Activated naive CD4-positive, alpha-beta T cell treated with Interleukin-2 at 50 U/mL for 16 hours (primary cell): ENCODE measurements at places on chromosomes 4 and X.

GRCh38 chrX:49972328-49972860 lies 50.0 kb downstream of the CLCN5 start:
- DNase-seq: no peak

GRCh38 chr4:15164571-15164970 lies 162.3 kb downstream of the CPEB2 start:
- no peak for DNase-seq

DNA sequence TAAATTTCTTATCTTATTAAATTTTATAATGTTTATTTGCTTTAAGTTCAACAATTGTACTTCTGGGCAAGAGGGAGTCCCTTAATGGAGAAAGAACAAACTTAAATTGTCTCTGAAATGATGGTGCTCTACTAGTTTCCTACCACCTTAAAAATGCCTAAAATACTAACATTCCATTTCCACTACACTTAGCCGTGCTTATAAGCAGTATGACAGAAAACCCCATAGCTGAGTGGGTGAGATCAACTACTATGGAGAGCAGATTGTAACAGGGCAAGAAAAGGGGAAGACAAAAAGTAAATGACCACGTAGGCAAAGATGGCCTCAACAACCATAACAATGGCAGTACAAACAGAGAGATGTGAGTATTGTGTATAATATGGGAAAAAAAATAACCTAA lies 35.0 kb downstream of the RFC1 start:
- no peak for DNase-seq

DNA sequence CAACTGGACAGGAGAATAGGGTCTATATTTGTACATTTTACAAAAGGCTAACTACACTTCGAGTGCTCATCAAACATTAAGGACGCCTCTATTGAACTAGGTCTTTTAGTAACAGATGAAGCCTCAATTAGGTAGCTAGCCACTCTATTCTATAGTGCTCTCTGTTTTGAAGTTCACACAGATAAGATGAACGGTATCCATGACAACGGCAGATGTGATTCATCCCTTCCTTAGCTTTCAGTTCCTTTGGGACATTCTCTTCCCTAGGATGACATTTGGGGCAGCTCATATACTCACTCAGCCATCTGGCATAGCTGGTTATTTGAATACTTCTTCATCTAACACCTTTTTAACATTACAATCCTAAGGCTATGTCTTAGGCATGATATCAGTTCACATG lies 62.4 kb upstream of the WDFY3 start:
- no peak for DNase-seq

DNA sequence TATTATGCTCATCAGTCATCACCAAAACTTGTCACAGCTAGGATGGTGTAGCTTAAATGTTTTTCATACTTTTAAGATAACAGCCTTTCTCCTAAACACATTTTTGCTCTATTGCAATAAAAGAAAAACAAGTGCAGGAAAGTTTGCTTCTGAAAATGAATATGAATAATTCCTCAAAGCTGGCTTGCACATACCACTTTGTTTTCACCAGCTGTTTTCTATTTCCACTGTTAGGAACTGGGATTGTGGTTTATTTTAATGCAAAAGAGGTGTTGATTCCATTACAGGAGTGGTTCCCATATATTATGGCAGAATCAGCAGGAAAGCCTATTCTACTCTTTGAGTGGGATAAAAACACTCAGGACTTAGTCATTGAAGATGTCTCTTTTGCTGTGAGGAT lies 145.9 kb downstream of the PPA2 start:
- DNase-seq: no peak

GRCh38 chrX:68084765-68085164 lies 348.5 kb downstream of the OPHN1 start:
- no peak for DNase-seq

DNA sequence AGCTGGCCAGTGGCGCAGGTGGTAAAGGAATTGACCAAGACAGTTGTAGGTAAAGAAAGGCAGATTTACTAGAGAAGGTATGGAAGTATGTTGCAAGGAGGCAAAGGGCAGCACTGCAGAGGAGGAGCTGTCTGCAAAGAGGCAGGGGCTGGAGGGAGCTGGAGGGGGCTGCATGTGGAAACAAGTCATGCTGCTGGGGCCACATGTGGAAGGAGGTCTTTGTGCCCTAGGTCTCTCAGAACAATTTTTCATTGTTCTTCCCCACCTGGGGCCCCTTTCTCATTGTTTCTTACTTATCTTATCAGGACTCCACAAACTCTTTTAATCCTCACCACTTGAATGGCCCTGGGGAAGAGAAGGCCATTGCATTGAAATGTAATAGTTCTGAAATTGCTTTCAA lies 144.8 kb upstream of the PLAC1 start:
- DNase-seq: no peak

DNA sequence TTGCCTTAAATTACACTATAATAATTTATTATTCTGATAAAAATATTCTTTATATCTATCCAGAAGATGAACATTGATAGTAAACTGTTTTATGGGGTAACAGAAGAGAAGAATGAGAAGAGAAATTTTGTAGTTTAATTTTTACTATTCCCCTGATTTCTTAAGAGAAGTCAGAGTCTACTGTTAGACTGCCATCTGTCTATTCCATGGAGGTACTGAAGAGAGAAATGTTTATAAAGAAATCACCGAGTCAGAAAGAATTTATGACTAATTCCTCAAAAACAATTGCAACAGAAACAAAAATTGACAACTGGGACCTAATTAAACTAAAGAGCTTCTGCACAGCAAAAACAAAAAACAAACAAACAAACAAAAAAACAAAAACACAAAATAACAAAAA lies 149.9 kb downstream of the FGF16 start:
- DNase-seq: no peak

DNA sequence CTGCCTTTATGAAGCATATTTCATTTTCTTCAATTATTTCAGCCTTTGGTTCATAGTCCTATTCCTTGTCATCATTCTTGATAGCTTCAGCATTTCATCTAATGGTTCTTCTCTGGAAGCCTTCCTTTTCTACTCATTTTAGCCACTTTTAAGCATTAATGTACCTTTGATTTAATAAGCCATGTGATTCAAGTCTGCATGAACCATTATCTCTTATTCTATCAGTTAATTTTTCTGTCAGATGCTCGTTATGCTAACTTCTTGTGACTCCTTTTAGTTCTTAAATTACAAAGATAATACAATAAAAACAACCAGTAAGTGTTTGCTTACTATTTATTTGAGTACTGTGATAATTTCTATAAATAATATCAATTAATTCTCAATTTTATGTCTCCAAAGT lies 210.1 kb upstream of the MAB21L2 start:
- no peak for DNase-seq

GRCh38 chrX:152637649-152638442 lies at the start of gene GABRQ:
Gene GABRQ, plus strand, starts transcription at chrX:152637895. Its CDS starts 308 bp downstream, at chrX:152638203.
- DNase-seq: no peak

- DNase-seq: no peak
These were observed 23.7 kb upstream of the UNC5C start for GRCh38 chr4:95572304-95572991.

DNA sequence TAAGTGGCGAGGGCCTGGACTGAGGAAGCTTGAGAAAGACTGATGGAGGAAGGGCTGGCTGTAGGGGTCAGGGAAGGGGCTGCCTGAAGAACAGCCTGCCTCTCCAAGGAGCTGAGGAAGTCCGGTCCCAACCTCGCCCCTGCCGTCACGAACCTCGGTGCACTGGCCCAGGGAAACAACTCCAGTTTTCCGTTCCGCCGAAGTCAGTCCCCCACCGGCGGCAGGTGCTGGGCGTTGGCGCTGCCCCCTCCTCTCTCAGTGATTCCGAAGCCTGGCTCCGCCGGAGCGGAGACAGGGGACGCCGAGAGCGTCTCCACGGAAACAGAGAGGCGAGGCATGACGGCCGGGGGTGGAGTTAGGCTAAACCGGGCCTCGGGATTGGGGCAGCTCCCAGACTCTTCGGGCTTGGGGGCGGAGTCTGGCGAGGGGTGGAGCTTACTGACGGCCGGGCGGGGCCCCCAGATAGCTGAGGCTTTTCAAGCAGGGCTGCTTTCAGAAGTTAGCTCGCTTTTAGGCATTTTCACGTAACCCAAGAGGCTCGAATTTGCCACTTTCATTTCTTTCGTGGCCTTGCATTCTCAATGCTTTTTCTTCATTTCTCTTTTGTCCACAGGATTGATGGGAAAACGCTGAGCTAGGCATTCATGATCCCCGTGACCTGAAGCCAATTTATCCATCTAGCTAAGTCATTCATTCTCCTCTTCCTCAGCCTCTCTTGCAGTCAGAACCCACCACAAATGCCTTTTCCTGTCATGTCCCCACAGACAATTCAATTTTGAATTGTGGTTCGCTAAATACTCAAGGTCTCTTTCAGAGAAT lies at the start of gene TTC29:
TSS of gene TTC29 (minus strand) at position 309 of the 819 bp plus-strand sequence. CDS start 5,969 bp downstream, outside the sequence.
- DNase-seq: peak; percentile 89

DNA sequence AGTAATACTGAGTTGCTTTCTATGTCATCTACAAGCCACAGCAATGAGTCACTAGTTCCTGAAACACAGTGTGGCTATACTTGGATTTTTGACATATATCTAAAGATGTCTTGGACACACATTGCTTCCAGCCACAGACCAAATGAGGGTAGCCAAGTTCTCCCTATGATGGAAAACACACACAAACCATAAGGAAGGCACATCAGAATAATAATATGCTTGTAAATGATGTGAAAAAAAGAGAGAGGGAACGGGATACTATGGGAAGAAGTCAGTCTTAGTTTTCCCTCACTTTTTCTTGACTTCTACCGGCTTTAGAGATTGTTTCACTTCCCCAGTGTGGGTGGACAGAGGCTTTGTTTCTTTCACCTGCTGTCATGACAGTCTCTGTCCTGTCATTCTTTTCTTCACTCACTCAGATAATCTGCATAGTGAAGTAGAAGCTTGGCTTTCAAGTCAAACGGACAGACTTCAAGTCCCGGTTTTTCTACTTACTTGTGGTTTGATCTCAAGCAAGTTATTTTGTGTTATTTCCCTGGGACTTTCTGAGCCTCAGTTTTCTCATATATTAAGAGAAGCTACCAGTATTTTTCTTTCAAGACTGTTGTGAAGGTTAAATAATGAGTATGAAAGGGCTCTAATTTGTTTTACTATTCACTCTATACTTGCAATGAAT lies 34.7 kb downstream of the P2RY10 start:
- peak; percentile 3 for DNase-seq

DNA sequence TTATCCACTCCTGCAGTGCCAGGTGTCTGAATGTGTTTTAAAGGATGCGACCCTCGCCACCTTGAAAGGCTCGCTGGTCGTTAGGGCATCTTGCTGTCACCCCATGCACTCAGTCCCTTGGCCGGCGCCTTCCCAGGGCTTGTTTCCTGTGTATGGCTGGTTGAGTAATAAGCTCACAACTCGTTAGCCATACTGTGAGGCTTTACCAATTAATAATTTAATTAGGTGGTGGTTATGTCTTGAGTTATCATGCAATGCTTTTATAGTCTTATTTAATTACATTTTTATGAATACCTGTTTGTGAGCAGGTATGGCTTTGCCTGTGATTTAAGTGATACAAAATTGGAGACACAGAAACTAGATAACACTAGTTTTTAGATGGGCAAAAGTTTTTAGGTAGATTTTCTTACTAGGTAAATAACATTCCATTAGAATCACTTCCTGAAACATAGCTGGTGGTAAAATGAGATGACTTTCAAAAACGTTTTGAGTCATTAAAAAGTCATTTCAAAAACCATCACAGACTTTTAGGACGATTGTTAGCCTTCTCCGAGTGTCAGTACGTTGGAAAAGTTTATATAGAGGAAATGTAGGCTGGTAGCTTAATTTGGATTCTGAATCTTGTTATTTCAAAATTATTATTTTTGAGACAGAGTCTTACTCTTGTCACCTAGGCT lies 18.2 kb downstream of the PTTG2 start:
- peak; percentile 28 for DNase-seq

DNA sequence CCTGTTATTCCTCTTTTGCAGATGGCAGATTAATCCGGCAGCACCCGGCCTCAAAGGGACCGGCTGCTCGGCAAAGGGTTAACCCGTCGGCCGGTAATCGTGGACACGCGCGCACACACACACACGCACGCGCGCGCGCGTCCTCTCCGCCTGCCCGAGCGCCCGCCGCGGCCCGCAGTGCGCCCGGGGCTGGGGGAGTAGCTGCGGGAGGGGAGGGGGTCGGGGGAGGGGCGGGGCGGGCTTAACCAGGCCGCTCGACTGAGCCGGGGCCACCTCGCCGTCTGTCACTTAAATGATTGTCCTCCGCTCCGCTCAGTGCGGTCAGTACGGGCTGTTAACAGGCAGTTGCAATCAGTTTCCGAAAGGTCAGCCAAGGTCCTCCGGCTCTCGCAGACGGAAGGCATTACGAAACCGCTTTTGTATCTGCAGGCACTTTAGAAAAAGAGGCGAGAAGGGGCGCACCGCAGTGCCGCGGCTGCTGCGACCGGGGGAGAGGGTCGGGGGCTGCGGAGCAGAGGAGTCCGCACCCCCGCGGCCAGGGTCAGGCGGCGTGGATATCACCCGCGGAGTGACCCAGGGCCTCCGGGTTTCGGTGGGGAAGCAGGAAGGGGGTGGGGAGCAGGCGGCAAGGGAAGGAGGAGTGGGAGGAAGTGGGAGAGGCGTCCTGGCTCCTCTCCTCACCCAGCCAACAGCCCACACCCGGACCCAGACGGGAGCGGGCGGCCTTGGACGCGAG lies 57.3 kb upstream of the BCOR start:
- DNase-seq: peak; percentile 7

DNA sequence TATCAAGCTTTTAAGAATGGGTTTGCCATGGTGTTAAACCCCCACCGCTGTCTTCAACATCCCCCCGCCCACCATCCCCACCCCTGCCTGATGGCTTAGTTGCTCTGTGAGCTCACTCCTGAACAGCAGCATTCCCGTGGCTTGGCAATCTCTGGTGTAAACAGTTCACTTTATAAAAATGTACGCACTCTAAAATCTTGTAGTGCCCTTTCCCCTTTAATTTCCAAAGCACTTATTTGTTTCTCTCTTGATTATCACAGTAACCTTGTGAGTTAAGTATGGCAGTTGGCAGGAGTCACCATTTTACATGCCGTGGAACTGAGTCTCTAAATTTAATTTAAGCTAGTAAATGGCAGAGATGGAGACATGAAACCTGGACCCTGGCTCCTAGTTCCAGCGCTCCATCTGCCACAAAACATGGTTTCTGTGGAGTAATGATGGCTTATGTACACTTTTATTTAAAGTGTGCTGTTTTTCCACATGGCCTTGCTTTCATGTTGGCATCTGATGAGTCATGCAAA lies 123.1 kb downstream of the AFF1 start:
- no peak for DNase-seq

- DNase-seq: no peak
These were observed 49.8 kb downstream of the PDHA2 start for GRCh38 chr4:95889662-95890061.

DNA sequence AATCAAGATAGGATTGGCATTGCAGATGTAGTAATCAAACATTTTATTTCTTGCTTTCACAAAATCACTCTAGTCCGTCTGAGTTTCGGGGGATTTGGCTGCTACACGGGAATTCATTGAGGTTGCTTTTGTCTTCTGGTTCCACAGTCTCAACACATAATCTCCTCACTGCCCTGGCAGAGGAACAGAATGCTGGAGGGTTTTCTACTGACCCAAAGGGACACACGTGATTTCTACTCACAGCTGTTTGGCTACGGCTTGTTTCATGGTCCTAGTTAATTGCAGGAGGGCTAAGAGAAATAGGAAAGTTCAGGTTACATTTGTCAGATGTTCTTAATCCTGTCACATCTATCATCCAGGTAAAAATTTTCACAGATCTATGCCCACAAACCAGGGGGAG lies 1811.6 kb downstream of the ARAP2 start:
- no peak for DNase-seq
